ENCODE measurements at places on chromosomes 6 and 20. TPM values are rescaled to one million over a fixed set of nuclear protein-coding genes. Genes with fewer than 3 reads are reported as not detected.

GRCh38 chr20:7673841-7674240 is 266.4 kb downstream of the HAO1 start:
- no peak for DNase-seq

GRCh38 chr6:17200395-17200794 is 80.8 kb upstream of the RBM24 start:
- no peak for DNase-seq

GRCh38 chr20:60371384-60371783 is 413.2 kb downstream of the CDH26 start:
- no peak for DNase-seq

GRCh38 chr20:13142143-13142542 is 78.9 kb upstream of the ISM1 start:
- DNase-seq = no peak

DNA sequence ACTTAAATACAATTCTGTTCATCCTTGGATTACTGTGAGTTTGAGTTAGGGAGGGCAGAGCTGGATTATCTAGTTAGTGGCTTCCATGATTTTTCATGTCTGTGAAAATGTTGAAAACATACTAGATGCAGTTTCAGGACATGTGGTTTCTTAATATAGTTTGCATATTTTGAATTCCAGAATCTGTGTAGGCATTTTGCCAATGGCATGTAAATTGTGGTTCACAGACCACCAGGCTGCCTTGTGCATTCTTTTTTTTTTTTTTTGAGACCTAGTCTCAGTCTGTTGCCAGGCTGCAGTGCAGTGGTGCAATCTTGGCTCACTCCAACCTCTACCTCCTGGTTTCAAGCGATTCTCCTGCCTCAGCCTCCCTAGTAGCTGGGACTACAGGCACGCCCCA is 42.8 kb downstream of the CDC5L start:
- no peak for DNase-seq

GRCh38 chr6:124368131-124368530 is 564.5 kb downstream of the NKAIN2 start:
- no peak for DNase-seq

DNA sequence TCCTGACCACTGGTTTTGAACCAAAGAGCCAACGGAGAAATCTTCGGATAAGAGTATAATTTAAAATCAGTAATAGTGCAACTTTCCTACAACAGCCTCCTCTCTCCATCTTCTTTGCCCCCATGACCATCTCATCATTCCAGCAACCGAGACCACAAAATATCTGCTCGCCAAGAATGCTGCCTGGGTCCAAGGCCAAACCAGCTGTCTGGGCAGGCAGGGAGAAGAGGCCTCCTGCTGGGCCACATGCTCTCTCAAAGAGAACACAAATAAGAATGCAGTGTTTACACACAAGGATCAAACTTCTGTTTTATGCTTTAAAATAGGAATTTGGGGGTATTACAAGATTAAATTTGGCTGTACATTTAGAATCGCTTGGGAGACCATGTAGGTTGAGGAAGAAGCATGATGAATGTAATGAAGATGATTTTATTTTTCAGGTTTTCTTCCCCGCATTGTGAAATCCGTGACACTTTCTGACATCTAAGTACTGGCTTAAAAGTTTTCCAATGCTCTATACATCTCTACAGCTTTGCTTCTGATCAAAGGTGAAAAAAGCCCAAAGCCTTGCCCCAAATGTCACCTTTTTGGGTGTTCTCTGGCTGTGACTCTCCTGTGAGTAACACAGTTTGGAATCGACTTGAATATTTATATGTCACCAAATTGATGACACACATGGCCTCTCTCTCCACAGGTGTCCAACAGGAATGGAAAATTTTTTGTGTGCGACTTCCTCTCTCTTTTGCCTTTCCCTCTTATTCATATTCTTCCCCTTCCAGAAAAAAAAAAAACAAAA is 79.4 kb upstream of the PROKR2 start:
- no peak for DNase-seq

DNA sequence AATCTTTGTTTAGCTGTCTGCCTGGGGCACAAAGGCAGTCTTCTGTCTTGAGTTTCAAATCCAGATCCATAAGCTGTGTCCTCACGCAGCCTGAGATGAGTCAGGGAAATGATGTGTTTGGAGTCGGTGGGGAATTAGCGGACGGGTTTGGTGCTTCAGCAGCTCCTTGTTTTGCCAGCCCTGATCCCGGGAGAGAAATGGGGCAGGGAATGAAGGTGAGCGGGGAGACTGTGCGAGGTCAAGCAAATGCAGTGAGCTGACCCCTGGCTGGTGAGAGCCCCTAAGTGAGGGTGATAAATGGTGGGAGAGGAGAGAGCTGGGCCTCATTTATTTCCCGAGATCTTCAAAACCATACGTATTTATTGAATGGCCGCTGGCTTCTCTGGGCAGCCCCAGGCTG is 21.6 kb downstream of the DUSP22 start:
- DNase-seq = no peak

- no peak for DNase-seq
These were observed 44.4 kb downstream of the PRKN start for GRCh38 chr6:162683135-162683534.

DNA sequence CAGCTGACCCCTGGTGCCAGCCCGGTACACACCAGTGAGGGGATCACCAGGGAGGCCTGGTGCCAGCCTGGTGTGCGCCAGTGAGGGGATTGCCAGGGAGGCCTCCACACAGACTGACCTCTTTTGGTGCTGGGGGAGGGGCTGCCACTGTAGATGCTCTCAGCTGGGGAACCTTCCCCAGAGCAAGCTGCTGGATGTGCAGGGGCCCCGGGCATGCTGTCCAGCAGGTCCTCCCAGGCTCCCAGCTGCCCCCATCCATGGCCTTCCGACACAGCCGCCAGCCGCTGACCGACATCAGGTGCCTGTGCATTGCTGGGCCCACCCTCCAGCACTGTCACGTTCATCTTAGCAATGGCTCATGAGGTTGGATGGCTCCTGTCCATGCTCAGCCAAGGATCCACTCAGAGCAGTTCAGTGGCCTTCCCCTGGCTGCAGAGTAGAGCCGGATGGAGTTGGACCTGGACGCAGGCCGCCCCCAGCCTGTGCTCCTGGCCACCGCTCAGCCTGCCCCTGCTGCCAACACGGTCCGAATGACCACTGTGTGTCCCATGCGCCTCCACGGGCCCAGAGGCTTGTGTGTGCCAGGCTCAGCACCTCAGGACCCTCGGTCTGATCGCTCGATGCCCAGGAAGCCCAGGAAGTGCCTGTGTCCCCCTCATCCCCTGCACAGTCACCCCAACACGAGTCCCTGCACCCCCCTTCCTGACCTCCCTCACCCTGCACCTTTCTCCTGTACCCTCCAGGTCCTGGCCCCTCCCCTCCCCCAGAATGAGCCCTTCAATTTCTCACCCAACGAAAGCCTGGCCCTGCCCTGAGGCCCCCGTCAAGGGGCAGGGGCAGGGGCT is 95.7 kb downstream of the YTHDF1 start:
- no peak for DNase-seq

DNA sequence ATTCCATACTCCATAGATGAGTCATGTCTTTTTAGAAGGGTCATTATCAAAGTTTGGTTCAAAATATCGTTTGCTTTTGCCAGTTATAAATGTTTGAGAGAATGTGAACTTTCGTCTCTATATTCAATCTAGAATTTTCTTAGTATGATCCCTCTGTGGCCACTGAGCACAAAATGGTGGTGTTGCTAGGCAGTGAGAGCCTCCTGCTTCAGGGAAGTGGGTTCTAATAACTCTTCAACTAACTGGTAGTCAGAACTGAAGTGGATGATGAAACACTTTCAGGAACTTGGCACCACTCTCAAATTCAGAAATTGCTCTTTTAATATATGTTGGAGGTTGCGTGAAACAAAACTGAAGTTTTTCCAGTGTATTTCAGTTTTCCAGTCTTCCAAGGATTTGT is 125.0 kb upstream of the DOK5 start:
- no peak for DNase-seq

- DNase-seq = peak; percentile 35
These were observed 68.5 kb downstream of the BANF2 start for GRCh38 chr20:17768271-17768670.

DNA sequence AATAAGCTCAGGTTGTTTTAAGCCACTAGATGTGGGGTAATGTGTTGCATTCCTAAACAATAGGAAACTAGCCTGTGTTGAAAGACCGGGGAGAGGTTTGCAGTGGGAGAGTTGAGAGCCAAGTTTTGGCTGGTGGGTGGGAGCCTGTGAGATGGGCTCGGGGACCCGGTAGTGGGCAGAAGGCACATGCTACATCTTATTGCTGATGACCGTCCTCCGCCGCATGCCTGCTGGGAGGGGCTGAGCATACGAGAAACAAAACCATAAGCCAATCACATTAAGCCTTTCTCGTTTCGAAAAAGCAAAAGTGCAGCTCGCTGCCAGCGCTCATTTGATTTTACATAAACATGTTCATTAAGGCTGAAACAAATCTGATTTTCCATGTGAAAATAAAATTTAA is 57.4 kb upstream of the MPC1 start:
- DNase-seq = no peak

- no peak for DNase-seq
These were observed 39.5 kb upstream of the SDHAF4 start for GRCh38 chr6:70527071-70527737.

GRCh38 chr6:112349636-112349934 is 2.5 kb downstream of the RFPL4B start:
- no peak for DNase-seq

DNA sequence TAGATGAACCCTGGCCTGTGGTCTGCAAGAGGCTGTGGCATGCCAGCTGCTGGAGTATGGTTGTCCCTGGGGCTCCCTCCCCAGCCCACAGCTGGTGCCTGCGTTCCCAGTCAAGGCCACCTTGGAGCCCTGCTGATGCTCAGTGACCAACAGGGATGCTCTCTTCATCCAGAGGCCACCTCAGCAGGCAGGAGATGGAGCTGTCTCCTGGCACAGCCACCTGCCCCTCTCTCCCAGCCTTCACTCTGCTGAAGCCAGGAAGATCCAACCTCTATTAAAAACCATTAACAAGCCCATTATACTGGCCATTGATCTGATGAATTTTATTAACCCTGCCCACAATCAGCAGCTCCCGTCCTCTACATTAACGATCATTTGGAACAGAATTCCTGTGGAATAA is 40.4 kb downstream of the ADTRP start:
- DNase-seq = no peak

DNA sequence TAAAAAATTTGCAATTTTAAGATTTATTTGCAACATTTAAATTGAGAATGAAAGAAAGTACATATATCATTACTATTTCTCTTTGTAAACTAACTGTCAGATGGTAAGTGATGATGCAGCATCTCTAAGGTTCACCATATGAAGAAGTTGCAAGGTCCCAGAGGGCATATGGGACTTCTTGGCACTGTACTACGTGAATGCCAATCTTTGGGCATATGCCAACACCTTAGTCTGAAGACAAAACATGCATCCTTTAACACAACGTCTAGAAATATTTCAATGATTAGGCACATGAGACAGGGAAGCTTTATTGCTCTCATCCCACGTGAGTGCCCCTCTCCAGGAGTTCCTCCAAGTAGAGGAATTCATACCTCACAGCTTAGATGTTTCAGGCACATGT is 66.8 kb downstream of the CDK19 start:
- DNase-seq = no peak

RGS17 gene
- under 0.01 TPM for total RNA-seq

HLA-DPB1 gene
- total RNA-seq = 396 TPM

PGM3 gene
- total RNA-seq = 8.1 TPM

DCDC2 gene
- under 0.01 TPM for total RNA-seq

ZNF391 gene
- 1.9 TPM for total RNA-seq

KCNK16 gene
- total RNA-seq = not detected

TMEM217 gene
- 13.7 TPM for total RNA-seq
